Urothelium cell line (cell line): ENCODE measurements at places on chromosomes 4 and X.

- no peak for DNase-seq
Measured at GRCh38 chr4:11597506-11597905, 168.8 kb upstream of the HS3ST1 start.

- peak; percentile 22 for DNase-seq
Measured at GRCh38 chr4:53656421-53656981, 65.2 kb upstream of the LNX1 start.

GRCh38 chr4:149952101-149952500, 126.1 kb upstream of the DCLK2 start:
- DNase-seq = no peak

DNA sequence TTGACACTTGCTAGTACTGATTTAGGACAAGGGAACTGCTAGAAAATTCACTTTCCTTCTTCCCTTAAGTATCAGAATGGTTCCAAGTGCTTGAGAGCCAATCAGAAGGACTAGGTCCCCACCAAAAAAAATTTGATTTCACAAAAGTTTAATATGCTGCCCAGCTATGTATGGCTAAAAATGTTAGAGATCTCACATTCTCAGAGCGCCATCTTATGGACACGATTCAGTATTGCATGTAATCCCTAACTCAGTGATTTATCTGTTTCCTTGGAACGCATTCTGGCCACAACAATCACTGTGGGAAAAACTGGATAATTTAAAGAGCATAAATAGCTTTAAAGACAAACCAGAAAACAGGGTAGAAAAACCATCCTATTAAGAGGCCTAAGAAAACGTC, 255.1 kb upstream of the GPC4 start:
- peak; percentile 8 for DNase-seq

DNA sequence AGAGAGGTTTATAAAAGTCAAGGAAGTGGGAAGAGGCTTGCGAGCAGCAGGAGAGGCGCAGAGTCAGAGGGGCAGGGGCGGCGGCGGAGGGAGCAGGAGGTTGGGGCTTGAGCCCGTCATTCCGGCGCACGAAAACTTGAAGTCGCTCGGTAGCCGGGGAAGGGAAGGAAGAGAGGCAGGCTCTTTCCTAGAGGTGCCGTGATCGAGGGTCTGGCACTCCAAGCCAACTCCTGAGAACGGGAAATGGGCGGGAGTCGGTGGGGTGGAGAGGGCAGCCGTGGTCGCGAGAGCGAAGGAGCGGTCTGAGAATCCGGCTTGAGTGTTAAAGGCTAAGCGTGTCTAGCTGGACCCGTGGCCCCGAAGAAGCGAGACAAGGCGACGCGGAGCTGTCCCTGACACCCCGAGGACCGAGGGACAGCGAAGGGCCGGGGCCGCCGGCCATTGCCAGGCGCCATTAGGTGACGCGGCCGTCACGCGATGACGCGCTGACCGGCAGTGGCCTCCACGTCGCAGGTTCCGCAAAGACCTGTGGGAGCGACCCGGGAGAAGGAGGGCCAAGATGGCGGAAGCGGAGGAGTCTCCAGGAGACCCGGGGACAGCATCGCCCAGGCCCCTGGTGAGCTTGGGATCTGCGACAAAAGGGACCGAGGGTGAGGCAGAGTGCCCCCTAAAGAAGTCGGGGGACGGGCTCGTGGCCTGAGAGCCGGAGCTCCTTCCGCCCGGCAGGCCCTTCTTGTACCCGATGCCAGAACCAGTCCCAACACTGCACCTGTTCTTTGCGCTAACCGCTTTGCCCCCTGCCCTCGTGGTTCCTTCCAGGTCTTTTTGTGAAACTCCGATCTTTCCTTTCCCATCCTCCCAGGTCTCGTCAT, at the start of gene YIPF6:
Gene YIPF6, plus strand, starts transcription at position 544 of the 872 bp plus-strand sequence. Its CDS starts 16 bp downstream, at position 560.
- DNase-seq = peak; percentile 86

- no peak for DNase-seq
Measured at GRCh38 chr4:93334003-93334402, 494.6 kb upstream of the ATOH1 start.

- no peak for DNase-seq
Measured at GRCh38 chr4:98662626-98663225, 4.3 kb upstream of the TSPAN5 start.

- no peak for DNase-seq
Measured at GRCh38 chr4:48030470-48030869, 13.9 kb downstream of the NIPAL1 start.
